Diencephalon (tissue), 1 donor: ENCODE measurements at places on chromosomes 16 and 17. TPM values are rescaled to one million over a fixed set of nuclear protein-coding genes. Genes with fewer than 3 reads are reported as not detected.

The SKAP1 gene
- total RNA-seq = 0.92 TPM

The MYH1 gene
- total RNA-seq = not detected

The QPRT gene
- total RNA-seq = 4.8 TPM

The NPIPA5 gene
- 3.5 TPM for total RNA-seq

The PPM1E gene
- total RNA-seq = 81.0 TPM

The NOG gene
- total RNA-seq = 9.0 TPM

The PRKCA gene
- 45.9 TPM for total RNA-seq
